ENCODE measurements at places on chromosomes 16 and 17.

- H3K4me1 ChIP-seq = peaks cover 9% of the 10 kb centered on the region
- H3K27ac ChIP-seq = no peak overlapping the region
- no peak for DNase-seq
- no peak overlapping the region for H3K4me3 ChIP-seq
Observed at GRCh38 chr16:57473176-57473840, 10.8 kb downstream of the POLR2C start.

DNA sequence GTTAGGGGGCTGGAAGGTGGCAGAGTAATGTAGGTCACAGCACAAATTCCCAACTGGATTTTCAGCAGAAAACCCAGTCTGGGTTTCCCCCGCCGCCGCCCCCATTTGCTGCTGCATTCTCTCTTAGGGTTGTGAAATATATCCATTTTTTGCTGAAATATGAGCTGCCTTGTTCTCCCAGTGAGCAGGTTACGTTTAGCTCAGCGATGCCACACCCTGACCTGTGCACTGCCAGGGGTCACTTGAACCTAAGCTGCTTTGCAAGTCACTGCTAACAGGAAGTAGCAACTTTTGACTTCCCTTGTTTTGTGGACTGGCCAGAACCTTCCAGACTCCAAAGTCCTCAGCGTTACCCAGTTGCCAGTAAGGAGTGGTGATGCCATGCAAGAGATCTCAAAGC, 274.1 kb downstream of the CPPED1 start:
- peaks cover 19% of the 10 kb centered on the region for H3K4me1 ChIP-seq
- H3K36me3 ChIP-seq = no peaks in the 10 kb centered on the region
- H3K27ac ChIP-seq = no peak overlapping the region
- H3K4me3 ChIP-seq = no peak overlapping the region

DNA sequence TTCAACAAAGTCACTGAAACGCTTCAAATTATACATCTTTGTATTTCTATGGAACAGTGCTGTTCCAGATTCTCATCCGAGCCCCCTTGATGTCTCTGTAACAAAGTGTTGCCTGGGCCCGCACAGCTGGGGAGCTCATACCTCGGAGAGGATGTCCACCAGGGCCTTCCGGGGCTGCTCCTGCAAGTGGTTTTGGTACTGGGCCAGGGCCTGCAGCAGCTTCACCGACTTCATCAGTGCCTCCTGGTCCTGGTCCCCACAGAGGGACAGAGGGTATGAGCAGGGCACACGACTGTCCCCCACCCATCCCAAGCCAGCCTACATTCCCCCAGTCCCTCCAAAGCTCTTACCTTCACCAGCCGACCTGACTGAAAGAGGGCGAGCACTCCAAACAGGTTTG, 1.5 kb downstream of the MYBBP1A start:
- DNase-seq = no peak
- no peaks in the 10 kb centered on the region for H3K27me3 ChIP-seq
- H3K4me3 ChIP-seq = peak overlapping the region; percentile 92
- H3K27ac ChIP-seq = no peak overlapping the region
- peaks cover 35% of the 10 kb centered on the region for H3K36me3 ChIP-seq

DNA sequence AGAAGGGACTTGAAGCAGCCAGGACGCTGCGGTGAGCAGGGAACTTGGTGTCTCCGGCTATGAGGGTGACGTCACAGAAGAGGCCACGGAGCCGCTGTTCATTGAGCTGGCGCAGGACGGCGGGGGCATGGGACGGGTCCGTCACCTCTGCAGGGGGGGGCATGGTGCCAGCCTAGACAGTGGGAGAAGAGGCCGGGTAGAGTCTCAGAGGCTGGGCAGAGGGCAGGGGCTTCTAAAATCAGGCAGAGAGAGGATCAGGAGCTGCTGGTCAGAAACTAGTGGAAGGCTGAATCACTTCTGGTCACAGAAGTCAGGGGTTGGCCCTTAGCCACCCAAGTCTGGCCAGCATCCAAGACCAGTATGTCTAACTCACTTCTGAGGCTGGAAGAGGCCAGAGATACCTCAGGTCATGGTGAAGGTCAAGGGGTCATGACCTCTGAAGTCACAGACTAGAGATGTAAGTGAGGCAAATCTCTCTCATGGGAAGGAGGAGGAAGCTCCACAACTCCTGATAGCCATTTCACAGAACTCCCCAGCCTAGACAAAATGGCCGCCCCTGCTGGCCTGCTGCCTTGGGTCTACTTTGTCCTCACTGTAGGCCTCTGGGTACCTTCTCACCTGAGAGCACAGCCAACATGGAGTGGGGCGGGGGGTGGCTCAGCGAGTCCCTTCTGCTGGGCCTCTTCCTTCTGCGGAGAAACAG, 12.6 kb downstream of the ZBTB4 start:
- H3K36me3 ChIP-seq = peaks cover 10% of the 10 kb centered on the region
- no peak overlapping the region for H3K4me3 ChIP-seq
- H3K27me3 ChIP-seq = no peaks in the 10 kb centered on the region
- H3K4me1 ChIP-seq = peaks cover 4% of the 10 kb centered on the region
- no peak for DNase-seq

All from T-helper 2 cell treated with Interferon-gamma antibody and Interleukin-4, amounts not matched to agents 5 μg/mL and 100 μg/mL, for 36 hours (primary cell).